OCI-LY7 (cell line): ENCODE measurements at places on chromosomes 16 and 17. TPM values are rescaled to one million over a fixed set of nuclear protein-coding genes. Genes with fewer than 3 reads are reported as not detected.

EVPLL gene
- 1.2 TPM in 1 of 2 replicates, not detected in the other for total RNA-seq

DNA sequence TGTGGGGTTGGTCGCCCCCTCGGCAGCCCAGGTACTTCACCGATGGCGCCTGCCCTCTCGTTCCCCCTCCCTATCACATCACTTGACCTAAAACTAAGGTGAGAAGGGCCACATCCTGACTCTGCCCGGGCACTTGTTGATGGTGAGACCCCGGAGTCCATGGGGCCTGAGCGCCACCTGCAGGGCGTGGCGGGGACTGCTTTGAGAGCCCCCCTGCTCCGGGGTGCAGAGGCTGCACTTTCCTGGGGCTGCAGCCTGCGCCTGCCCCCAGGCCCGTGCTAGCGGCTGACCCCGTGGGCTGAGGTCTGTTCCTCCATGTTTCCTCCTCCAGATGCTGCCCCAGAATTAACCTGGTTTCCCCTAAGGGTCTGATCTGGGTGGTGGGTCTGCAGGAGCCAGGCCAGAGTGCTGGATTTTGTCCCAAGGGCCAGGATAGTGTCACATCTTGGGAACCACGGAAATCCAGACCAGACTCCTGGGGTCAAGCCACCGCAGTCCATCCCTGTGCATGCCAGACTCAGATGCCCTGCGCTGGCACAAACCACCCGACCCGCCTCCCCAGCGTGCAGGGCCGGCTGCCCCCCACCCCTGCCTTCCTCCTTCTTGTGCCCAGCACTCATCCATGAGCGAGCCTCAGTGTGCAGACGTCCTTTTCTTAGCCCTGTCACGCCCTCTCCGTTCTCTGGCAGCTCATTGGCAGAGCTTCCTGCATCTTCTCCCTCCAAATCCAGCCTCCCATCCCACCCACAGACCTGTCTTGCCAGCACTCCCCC, 2.7 kb downstream of the NDUFAF8 start:
- peak; percentile 89 for DNase-seq

- DNase-seq: no peak
Measured at GRCh38 chr16:57427824-57428223, 19.4 kb downstream of the CIAPIN1 start.

DNA sequence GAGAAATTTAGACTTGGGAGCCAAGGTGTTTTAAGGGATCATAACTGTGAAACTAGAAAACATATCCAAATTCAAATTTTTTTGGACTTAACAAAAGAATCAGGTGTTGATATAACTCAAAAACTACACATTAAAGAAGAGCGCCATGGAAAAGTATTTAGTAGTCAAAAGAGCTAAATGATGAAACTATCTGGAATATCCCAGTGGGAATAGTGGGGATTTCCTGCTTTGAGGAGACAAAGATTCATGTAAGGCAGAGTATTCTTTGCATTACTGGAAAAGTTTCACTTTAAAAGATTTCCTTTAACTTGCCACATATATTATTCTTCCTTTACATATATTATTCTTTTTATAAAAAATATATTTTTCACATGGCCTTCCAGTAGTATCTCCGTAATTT, 40.3 kb upstream of the VPS4A start:
- DNase-seq: no peak

DNA sequence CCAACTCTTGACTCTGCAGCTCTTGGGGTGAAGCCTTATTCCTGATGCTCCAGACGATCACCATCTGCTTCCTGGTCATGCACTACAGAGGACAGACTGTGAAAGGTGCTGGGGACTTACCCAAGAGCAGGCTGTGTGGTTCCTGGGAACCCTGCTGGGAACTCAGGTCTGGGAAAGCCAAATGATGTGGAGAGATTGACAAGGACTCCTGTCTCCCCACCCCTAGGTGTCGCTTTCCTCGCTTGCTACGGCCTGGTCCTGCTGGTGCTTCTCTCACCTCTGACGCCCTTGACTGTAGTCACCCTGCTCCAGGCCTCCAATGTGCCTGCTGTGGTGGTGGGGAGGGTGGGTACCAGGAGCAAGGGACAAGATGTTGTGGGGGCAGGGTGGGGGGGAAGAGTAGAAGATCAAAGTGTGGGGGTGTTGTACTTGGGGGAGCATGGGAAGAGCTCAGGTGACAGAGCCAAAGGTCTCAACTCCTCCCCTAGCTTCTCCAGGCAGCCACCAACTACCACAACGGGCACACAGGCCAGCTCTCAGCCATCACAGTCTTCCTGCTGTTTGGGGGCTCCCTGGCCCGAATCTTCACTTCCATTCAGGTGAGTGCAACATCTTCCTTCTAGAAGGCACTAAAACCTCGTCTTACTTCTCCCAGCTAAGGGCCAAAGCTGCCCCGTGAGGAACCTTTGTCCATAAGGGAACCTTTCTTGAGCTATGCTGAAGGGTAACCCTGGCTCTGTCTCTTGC, 3.0 kb downstream of the SOX15 start:
- peak; percentile 36 for DNase-seq

OR1A1 gene
- not detected in 2 replicates for total RNA-seq

DNA sequence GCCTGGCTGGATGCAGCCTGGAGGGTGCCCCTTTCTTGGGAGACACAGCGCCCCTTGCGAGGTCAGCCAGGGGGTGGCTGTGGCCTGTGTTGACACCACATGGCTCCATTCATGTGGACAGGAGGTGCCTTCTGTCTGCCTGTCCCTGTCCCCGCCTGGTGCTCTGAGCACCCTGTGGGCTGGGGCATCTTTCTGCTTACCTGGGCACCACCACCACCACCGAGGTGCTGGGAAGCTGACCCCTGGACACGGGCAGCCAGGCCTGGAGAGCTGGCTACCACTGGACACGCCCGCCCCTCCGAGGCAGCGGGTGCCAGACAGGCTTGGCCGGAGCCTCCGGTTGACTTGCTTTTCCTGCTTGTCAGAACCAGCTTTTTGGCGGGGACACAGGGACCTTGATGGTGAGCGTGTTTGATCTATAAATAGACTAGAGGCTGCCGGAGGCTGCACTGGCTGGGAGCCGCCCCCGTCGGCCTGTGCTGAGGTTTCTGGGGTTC, 121.3 kb upstream of the GSE1 start:
- no peak for DNase-seq

ZNF597 gene
- total RNA-seq: 1.9 and 2.1 TPM in 2 replicates
